ENCODE measurements at places on chromosomes 2 and 18. TPM values are rescaled to one million over a fixed set of nuclear protein-coding genes. Genes with fewer than 3 reads are reported as not detected.

The ANKRD30B gene
- not detected for total RNA-seq

The STRN gene
- total RNA-seq = 22.7 TPM

The TNFRSF11A gene
- 1.3 TPM for total RNA-seq

The IL1F10 gene
- not detected for total RNA-seq

The DOCK10 gene
- total RNA-seq = 10.1 TPM

The ATP6V1C2 gene
- total RNA-seq = 0.42 TPM

The KCNG2 gene
- not detected for total RNA-seq

The MAP2 gene
- 7.4 TPM for total RNA-seq

The PMS1 gene
- total RNA-seq = 16.8 TPM

The HAAO gene
- total RNA-seq = 6.0 TPM

The POTEJ gene
- not detected for total RNA-seq

The ABCG5 gene
- not detected for total RNA-seq

The LIPG gene
- total RNA-seq = 0.77 TPM

The MAPK4 gene
- total RNA-seq = 9.4 TPM

The UGT1A10 gene
- 0.16 TPM for total RNA-seq

The SP100 gene
- total RNA-seq = 102 TPM

The ACTG2 gene
- total RNA-seq = 3,568 TPM

The SFXN5 gene
- 5.8 TPM for total RNA-seq

The EVX2 gene
- total RNA-seq = 0.08 TPM

The CYTIP gene
- total RNA-seq = 3.6 TPM

The ACKR3 gene
- total RNA-seq = 21.0 TPM

The DHRS9 gene
- total RNA-seq = not detected

The SLC23A3 gene
- 0.27 TPM for total RNA-seq

The PLGLB2 gene
- 0.74 TPM for total RNA-seq

The KDSR gene
- total RNA-seq = 67.3 TPM

The SULT6B1 gene
- not detected for total RNA-seq

The PCARE gene
- not detected for total RNA-seq

The UPP2 gene
- total RNA-seq = not detected

The GRHL1 gene
- total RNA-seq = 6.1 TPM

The GREB1 gene
- total RNA-seq = 5.1 TPM

The MC4R gene
- 0.27 TPM for total RNA-seq

The ST6GAL2 gene
- 24.8 TPM for total RNA-seq

The SLC4A1AP gene
- 23.5 TPM for total RNA-seq

The PRADC1 gene
- total RNA-seq = 21.7 TPM

The CYP27C1 gene
- 0.12 TPM for total RNA-seq

The NYAP2 gene
- 0.13 TPM for total RNA-seq

The SDC1 gene
- total RNA-seq = 1.1 TPM

Measured in gastroesophageal sphincter (tissue), 4 donors.